Lung (tissue), 17 donors: ENCODE measurements at places on chromosomes 2 and 18. TPM values are rescaled to one million over a fixed set of nuclear protein-coding genes. Genes with fewer than 3 reads are reported as not detected.

- peak within 1 kb of the TSS; percentile 91 for H3K4me3 ChIP-seq
- H3K27ac ChIP-seq, result peak within 1 kb of the TSS; percentile 96
- H3K36me3 ChIP-seq, result no peaks in the 10 kb centered on the region
Observed at GRCh38 chr2:162318328-162319180, at the start of gene IFIH1. IFIH1 (minus strand) TSS chr2:162318684; CDS start chr2:162318307, 377 bp downstream.

DNA sequence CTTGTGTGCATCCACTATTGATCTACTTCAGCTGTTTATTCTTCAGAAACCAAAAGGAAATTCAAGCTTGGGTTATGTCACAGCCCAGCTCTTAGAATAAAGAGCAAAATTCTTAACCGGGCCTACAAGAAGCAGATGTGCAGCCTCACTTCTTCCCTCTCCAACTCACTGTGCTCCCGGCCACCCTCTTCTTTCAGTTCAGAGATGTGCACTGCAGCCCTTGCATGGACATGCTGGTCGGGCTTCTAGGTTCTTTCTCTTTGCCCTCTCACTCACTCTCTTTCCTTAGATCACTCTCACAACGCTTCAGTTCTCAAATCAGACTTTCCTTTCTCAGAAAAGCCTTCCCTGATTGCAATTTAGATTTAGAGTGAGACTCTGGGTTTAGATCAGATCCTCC, 104.1 kb downstream of the CHN1 start:
- H3K36me3 ChIP-seq, result no peaks in the 10 kb centered on the region
- no peaks in the 10 kb centered on the region for H3K27me3 ChIP-seq
- H3K27ac ChIP-seq, result no peak overlapping the region
- H3K4me3 ChIP-seq, result no peak overlapping the region
- H3K4me1 ChIP-seq, result no peaks in the 10 kb centered on the region
- peak; percentile 69 for DNase-seq

GRCh38 chr2:169119851-169120250, 50.5 kb downstream of the DHRS9 start:
- H3K27me3 ChIP-seq, result no peaks in the 10 kb centered on the region
- no peaks in the 10 kb centered on the region for H3K36me3 ChIP-seq
- H3K27ac ChIP-seq, result no peak overlapping the region
- DNase-seq, result no peak

GRCh38 chr2:102977426-102978090, 215.7 kb downstream of the TMEM182 start:
- H3K4me1 ChIP-seq, result peaks cover 27% of the 10 kb centered on the region
- no peaks in the 10 kb centered on the region for H3K27me3 ChIP-seq
- H3K27ac ChIP-seq, result no peak overlapping the region
- no peak overlapping the region for H3K4me3 ChIP-seq
- no peak for DNase-seq

DNA sequence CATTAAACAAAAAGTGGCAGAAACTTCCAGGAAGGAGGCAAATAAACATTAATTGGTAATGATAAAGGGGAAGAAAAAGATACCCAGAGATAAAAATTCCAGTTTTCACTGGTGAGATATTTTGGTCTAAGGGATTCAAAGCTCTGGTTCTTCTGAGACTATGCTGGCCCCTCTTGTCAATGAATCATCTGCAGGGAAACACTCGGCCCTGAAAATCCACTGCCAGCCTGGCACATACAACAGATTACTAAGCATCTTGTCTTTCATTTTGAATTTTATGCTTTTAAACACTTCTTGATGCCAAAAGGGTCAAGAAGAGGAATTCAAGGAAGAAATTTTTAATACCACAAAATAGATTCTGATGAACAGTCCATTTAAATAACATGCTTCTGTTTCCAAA, 1603.8 kb upstream of the ZEB2 start:
- H3K36me3 ChIP-seq, result no peaks in the 10 kb centered on the region
- no peak overlapping the region for H3K27ac ChIP-seq
- DNase-seq, result no peak
- H3K4me3 ChIP-seq, result no peak overlapping the region
- no peaks in the 10 kb centered on the region for H3K27me3 ChIP-seq

GRCh38 chr2:11683966-11684365, 14.0 kb upstream of the NTSR2 start:
- no peak overlapping the region for H3K27ac ChIP-seq
- no peaks in the 10 kb centered on the region for H3K4me1 ChIP-seq
- peaks cover 6% of the 10 kb centered on the region for H3K27me3 ChIP-seq
- DNase-seq, result no peak

DNA sequence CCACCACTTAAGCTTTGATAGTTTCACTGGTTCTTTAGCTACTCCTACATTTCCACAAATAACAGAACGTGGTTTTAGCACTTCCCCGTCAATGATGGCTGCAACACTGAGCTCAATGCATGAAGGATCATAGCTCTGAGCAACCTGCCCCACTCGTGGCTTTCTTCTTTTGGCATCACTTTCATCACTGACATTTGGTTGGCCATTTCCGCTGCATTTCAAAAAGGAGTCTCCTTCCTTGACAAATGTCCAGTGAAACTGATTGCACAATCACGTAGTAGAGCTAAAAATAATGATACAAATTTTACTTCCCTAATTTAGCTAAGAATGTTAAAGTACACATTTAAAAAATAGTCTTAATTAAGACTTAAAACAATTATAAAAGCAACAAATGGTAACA, 205.2 kb upstream of the HDAC4 start:
- no peak overlapping the region for H3K27ac ChIP-seq
- H3K27me3 ChIP-seq, result no peaks in the 10 kb centered on the region
- H3K4me3 ChIP-seq, result no peak overlapping the region
- no peaks in the 10 kb centered on the region for H3K36me3 ChIP-seq
- no peaks in the 10 kb centered on the region for H3K4me1 ChIP-seq

- no peak overlapping the region for H3K4me3 ChIP-seq
- no peak overlapping the region for H3K27ac ChIP-seq
- DNase-seq, result no peak
- no peaks in the 10 kb centered on the region for H3K4me1 ChIP-seq
- H3K36me3 ChIP-seq, result no peaks in the 10 kb centered on the region
- no peaks in the 10 kb centered on the region for H3K27me3 ChIP-seq
Observed at GRCh38 chr2:168338292-168338691, 90.9 kb upstream of the STK39 start.

- H3K27ac ChIP-seq, result no peak overlapping the region
- H3K4me3 ChIP-seq, result no peak overlapping the region
- peaks cover 14% of the 10 kb centered on the region for H3K36me3 ChIP-seq
- peaks cover 24% of the 10 kb centered on the region for H3K4me1 ChIP-seq
- no peak for DNase-seq
Observed at GRCh38 chr2:232838406-232838874, 31.6 kb upstream of the SNORC start.

DNA sequence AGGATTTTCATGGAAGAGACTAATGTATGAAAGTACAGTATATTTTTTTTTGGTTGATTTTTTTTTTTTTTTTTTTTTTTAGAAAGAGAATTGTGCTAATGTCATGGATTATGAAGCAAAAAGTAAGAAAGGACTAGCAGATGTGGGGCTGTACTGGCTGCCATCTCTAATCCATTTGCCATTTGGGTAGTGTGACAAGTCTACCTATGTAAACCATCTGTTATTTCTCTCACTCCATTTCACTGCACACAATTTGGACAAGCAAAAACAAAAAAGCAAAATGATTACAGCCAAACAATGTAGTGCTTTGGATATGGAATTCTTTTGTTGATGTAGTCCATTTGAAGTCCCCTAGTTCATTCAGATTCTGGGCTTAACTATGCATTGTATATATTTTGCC, 1355.4 kb downstream of the LRP1B start:
- no peak overlapping the region for H3K4me3 ChIP-seq
- no peak for DNase-seq
- no peaks in the 10 kb centered on the region for H3K27me3 ChIP-seq
- no peaks in the 10 kb centered on the region for H3K36me3 ChIP-seq
- H3K27ac ChIP-seq, result no peak overlapping the region

- DNase-seq, result peak; percentile 64
- H3K4me1 ChIP-seq, result no peaks in the 10 kb centered on the region
- H3K36me3 ChIP-seq, result no peaks in the 10 kb centered on the region
Observed at GRCh38 chr2:22981785-22982184, 403.2 kb upstream of the KLHL29 start.

- no peak overlapping the region for H3K4me3 ChIP-seq
- DNase-seq, result no peak
- H3K36me3 ChIP-seq, result no peaks in the 10 kb centered on the region
- no peaks in the 10 kb centered on the region for H3K4me1 ChIP-seq
Observed at GRCh38 chr2:235951982-235952381, 216.2 kb downstream of the GBX2 start.

- no peaks in the 10 kb centered on the region for H3K36me3 ChIP-seq
- H3K27me3 ChIP-seq, result no peaks in the 10 kb centered on the region
- DNase-seq, result peak; percentile 99
- H3K4me3 ChIP-seq, result no peak within 1 kb of the TSS
- no peaks in the 10 kb centered on the region for H3K4me1 ChIP-seq
Observed at GRCh38 chr18:60372596-60372995, at the start of gene MC4R. MC4R (minus strand) TSS chr18:60372775; CDS start chr18:60372349, 426 bp downstream.

GRCh38 chr2:103008586-103008985, 246.8 kb downstream of the TMEM182 start:
- H3K27me3 ChIP-seq, result no peaks in the 10 kb centered on the region
- no peaks in the 10 kb centered on the region for H3K4me1 ChIP-seq
- no peak overlapping the region for H3K27ac ChIP-seq
- DNase-seq, result peak; percentile 13

GRCh38 chr18:38368886-38369285, 803.3 kb upstream of the CELF4 start:
- H3K27ac ChIP-seq, result no peak overlapping the region
- no peak for DNase-seq
- H3K36me3 ChIP-seq, result no peaks in the 10 kb centered on the region

GRCh38 chr2:40282428-40282827, 169.5 kb downstream of the SLC8A1 start:
- H3K27me3 ChIP-seq, result no peaks in the 10 kb centered on the region
- no peaks in the 10 kb centered on the region for H3K4me1 ChIP-seq
- DNase-seq, result peak; percentile 29

- DNase-seq, result no peak
- H3K27ac ChIP-seq, result no peak overlapping the region
- no peaks in the 10 kb centered on the region for H3K36me3 ChIP-seq
- no peaks in the 10 kb centered on the region for H3K27me3 ChIP-seq
- no peak overlapping the region for H3K4me3 ChIP-seq
Observed at GRCh38 chr2:192828947-192829346, 634.2 kb upstream of the TMEFF2 start.

Gene PTH2R
- total RNA-seq, result 0.25 TPM

Gene SCTR
- 22.3 TPM for total RNA-seq

Gene CELF4
- 2.2 TPM for total RNA-seq

Gene SIX3
- total RNA-seq, result not detected

Gene CAB39
- total RNA-seq, result 123 TPM

Gene DPP4
- 27.7 TPM for total RNA-seq

Gene MC2R
- 0.06 TPM for total RNA-seq
